T-helper 17 cell (primary cell): ENCODE measurements at places on chromosomes 5 and 9.
A peak's percentile ranks its signal among the peaks of the same experiment; 100 is the strongest.

DNA sequence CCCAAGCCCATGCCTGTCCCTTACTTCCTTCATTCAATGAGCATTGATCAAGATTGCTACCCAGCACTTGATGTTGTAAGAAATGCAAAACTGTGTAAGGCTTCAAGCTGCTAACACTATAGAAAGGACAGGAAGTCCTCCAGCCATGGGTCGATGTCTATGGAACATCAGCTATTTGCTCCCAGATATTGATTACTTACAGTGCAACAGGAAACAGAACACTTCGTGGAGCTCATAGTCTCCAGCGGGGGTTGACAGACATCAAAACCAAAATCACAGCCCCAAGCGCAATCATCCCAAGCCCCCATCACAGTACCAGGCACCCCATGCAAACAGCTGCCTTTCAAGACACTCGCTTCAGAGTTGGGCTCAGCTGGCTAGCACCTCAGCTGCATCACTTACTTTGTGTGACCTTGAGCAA lies 26.8 kb upstream of the DUSP1 start:
- peaks cover 12% of the 10 kb centered on the region for H3K4me1 ChIP-seq
- no peaks in the 10 kb centered on the region for H3K27me3 ChIP-seq
- no peak overlapping the region for H3K27ac ChIP-seq
- H3K36me3 ChIP-seq: peaks cover 2% of the 10 kb centered on the region
- peak overlapping the region; percentile 58 for H3K4me3 ChIP-seq
- no peak for DNase-seq

DNA sequence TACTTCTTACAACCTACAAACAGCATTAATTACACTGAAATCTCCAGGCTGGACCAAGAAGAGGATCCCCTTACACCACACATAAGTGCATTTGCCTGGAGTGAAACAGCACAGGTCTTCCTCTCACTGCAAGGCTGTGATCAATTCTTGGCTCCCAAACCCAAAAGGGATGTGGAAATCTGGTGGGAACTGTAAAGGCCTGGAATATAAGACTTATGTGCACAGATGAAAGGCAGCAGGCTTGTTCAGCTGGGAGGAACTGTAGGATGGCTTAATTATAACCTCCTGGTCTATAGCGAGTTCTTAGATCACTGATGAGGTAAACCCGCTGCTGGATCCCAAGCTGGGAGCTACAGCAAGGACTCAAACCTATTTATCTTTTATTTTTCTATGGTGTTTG lies 182.9 kb upstream of the TNC start:
- no peak overlapping the region for H3K4me3 ChIP-seq
- H3K27me3 ChIP-seq: peaks cover 21% of the 10 kb centered on the region
- H3K36me3 ChIP-seq: no peaks in the 10 kb centered on the region
- H3K27ac ChIP-seq: no peak overlapping the region
- H3K4me1 ChIP-seq: peaks cover 2% of the 10 kb centered on the region
- DNase-seq: no peak

- no peak overlapping the region for H3K4me3 ChIP-seq
- no peaks in the 10 kb centered on the region for H3K36me3 ChIP-seq
- H3K27ac ChIP-seq: no peak overlapping the region
- no peak for DNase-seq
- no peaks in the 10 kb centered on the region for H3K4me1 ChIP-seq
- no peaks in the 10 kb centered on the region for H3K27me3 ChIP-seq
These were observed 74.3 kb downstream of the PRDM6 start for GRCh38 chr5:123163225-123163876.

- H3K4me1 ChIP-seq: peaks cover 17% of the 10 kb centered on the region
- H3K36me3 ChIP-seq: no peaks in the 10 kb centered on the region
- H3K4me3 ChIP-seq: peak overlapping the region; percentile 28
- H3K27me3 ChIP-seq: no peaks in the 10 kb centered on the region
- no peak for DNase-seq
These were observed 15.8 kb upstream of the SLC35D2 start for GRCh38 chr9:96399325-96399633.

- no peak overlapping the region for H3K4me3 ChIP-seq
- H3K27me3 ChIP-seq: peaks cover 10% of the 10 kb centered on the region
- H3K36me3 ChIP-seq: no peaks in the 10 kb centered on the region
- no peak for DNase-seq
- peaks cover 3% of the 10 kb centered on the region for H3K4me1 ChIP-seq
These were observed 2.5 kb upstream of the DBH start for GRCh38 chr9:133633681-133634080.

- no peaks in the 10 kb centered on the region for H3K36me3 ChIP-seq
- DNase-seq: no peak
- no peak overlapping the region for H3K4me3 ChIP-seq
- H3K27ac ChIP-seq: no peak overlapping the region
- H3K27me3 ChIP-seq: no peaks in the 10 kb centered on the region
- no peaks in the 10 kb centered on the region for H3K4me1 ChIP-seq
These were observed 26.7 kb downstream of the OCLN start for GRCh38 chr5:69519285-69519684.

DNA sequence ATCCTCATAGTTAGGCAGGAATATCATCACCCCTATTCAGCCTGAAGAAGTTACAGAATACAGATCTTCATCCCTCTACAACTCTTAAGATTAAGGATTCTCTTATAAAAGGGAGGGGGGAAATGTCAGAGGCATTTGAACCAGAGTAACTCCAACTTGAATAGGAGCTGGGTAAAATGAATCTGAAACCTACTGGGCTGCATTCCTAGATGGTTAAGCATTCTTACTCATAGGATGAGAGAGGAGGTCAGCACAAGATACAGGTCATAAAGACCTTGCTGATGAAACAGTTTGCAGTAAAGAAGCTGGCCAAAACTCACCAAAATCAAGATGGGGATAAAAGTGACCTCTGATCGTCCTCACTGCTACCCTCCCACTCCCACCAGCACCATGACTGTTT lies 14.4 kb downstream of the FREM1 start:
- no peak overlapping the region for H3K4me3 ChIP-seq
- peaks cover 21% of the 10 kb centered on the region for H3K27me3 ChIP-seq
- no peaks in the 10 kb centered on the region for H3K4me1 ChIP-seq
- no peak for DNase-seq

- no peaks in the 10 kb centered on the region for H3K4me1 ChIP-seq
- DNase-seq: no peak
- no peak overlapping the region for H3K27ac ChIP-seq
These were observed 199.5 kb upstream of the TAS2R1 start for GRCh38 chr5:9829621-9830020.

- no peak for DNase-seq
- H3K36me3 ChIP-seq: peaks cover 2% of the 10 kb centered on the region
- H3K4me3 ChIP-seq: no peak overlapping the region
- H3K27ac ChIP-seq: peak overlapping the region; percentile 69
- peaks cover 47% of the 10 kb centered on the region for H3K27me3 ChIP-seq
- H3K4me1 ChIP-seq: peaks cover 8% of the 10 kb centered on the region
These were observed 43.9 kb downstream of the BOD1 start for GRCh38 chr5:173572431-173573125.

DNA sequence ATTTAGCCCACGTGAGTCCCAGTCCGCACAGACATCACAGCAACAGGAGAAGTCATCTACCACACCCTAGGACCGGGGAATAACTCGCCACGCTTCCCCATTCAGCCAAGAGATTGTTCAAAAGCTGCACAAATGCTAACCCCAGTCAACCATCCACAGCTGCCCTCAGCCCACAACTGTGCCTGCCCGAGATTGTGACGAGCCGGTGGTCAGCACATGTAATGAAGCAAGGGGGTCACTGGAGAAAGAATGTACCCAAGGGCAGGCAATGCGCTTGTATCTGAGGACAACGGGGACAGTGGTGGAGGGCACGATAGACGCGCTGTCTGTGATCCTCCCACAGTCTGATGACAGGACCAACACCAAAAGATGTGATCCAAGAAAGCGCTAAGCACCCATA lies 67.8 kb downstream of the COL23A1 start:
- no peak overlapping the region for H3K27ac ChIP-seq
- DNase-seq: no peak
- no peak overlapping the region for H3K4me3 ChIP-seq
- peaks cover 8% of the 10 kb centered on the region for H3K27me3 ChIP-seq
- H3K4me1 ChIP-seq: no peaks in the 10 kb centered on the region
- no peaks in the 10 kb centered on the region for H3K36me3 ChIP-seq

GRCh38 chr5:148750614-148751013 lies 75.8 kb upstream of the ADRB2 start:
- no peak overlapping the region for H3K4me3 ChIP-seq
- no peak overlapping the region for H3K27ac ChIP-seq
- H3K36me3 ChIP-seq: peaks cover 2% of the 10 kb centered on the region
- peaks cover 4% of the 10 kb centered on the region for H3K4me1 ChIP-seq
- no peaks in the 10 kb centered on the region for H3K27me3 ChIP-seq
- DNase-seq: no peak

DNA sequence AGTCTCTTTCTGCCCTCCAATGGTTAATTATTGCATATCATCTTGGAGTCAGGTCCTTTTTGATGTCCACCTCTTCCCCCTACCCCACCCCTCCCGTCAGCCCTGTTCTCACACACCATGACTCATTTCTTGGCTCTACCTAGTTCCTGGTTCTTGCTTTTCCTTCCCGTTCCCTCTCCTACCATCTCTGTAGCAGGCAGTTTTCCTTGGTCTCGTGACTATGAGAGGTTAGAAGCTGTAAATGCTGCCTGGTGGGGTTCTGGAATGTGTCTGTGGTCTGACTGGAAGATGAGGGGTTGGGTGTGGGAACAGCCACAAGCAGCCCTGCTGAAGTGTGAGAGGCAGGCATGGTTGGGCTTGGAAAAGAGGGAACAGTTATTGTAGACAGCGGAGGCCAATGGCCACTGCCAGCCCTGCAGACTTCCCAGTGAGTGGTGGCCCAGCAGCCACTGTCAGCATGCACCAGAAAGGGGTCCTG lies 18.2 kb downstream of the SLC22A5 start:
- no peak for DNase-seq
- H3K27me3 ChIP-seq: no peaks in the 10 kb centered on the region
- peaks cover 48% of the 10 kb centered on the region for H3K4me1 ChIP-seq
- H3K4me3 ChIP-seq: no peak overlapping the region
- no peaks in the 10 kb centered on the region for H3K36me3 ChIP-seq

DNA sequence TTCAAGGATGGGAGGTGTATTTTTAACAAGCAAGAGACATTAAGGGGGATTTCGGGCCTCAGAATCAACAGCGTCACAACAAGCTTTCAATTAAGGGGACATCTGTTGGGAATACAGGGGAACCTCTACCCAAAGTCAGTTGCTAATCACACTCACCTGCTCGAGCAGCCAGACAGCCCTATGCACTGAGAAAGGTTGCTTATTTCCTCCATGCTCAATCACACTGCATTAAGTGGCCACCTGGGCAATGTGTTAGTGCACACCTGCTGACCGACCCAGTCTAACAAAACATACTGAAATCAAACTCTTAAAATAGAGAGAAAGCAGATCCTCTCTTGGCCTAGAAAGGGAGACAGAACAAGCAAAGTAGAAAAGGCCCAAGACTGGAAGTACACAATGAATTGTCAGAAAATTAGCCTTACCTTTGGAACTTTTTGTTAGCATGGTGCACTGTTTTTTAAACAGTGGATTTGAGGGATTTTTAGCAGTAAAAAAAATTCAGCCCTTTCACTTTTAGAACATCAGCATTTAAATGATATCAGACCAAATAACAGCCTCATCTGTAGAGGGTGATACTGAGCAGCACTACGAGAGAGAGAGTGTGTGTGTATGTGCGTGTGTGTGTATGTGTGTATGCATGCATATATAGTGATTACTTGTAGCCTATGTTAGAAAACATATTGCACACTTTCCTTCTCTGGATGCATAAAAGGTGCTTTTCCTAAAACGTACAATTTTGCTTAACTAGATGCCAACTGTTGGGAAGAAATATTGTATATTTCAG lies 1118.6 kb upstream of the DMAC1 start:
- H3K36me3 ChIP-seq: no peaks in the 10 kb centered on the region
- H3K4me3 ChIP-seq: no peak overlapping the region
- H3K27ac ChIP-seq: no peak overlapping the region
- no peaks in the 10 kb centered on the region for H3K4me1 ChIP-seq
- no peaks in the 10 kb centered on the region for H3K27me3 ChIP-seq
